ENCODE measurements at places on chromosomes 13 and 19. TPM values are rescaled to one million over a fixed set of nuclear protein-coding genes. Genes with fewer than 3 reads are reported as not detected.

- DNase-seq = peak; percentile 68
- H3K27ac ChIP-seq = peak overlapping the region; percentile 17
- no peaks in the 10 kb centered on the region for H3K4me1 ChIP-seq
- H3K27me3 ChIP-seq = no peaks in the 10 kb centered on the region
- no peak overlapping the region for H3K4me3 ChIP-seq
These were observed 22.8 kb upstream of the NDUFS7 start for GRCh38 chr19:1360818-1361461.

DNA sequence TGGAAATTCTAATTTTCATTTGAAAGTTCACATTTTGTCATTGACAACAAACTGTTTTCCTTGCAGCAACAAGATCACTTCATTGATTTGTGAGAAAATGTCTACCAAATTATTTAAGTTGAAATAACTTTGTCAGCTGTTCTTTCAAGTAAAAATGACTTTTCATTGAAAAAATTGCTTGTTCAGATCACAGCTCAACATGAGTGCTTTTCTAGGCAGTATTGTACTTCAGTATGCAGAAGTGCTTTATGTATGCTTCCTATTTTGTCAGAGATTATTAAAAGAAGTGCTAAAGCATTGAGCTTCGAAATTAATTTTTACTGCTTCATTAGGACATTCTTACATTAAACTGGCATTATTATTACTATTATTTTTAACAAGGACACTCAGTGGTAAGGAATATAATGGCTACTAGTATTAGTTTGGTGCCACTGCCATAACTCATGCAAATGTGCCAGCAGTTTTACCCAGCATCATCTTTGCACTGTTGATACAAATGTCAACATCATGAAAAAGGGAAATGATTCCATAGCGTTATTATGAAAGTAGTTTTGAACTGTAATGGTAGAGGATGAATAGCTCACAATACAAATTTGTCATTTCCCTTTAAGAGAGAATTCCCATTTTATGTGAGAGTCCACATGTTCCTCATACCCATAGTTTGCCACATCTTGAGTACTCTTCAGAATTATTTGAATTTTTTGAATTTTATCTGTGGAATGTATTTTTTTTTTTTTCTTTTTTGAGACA is 2.6 kb downstream of the BRCA2 start:
- no peak for DNase-seq
- no peak overlapping the region for H3K4me3 ChIP-seq
- H3K4me1 ChIP-seq = no peaks in the 10 kb centered on the region
- H3K36me3 ChIP-seq = no peaks in the 10 kb centered on the region
- H3K27me3 ChIP-seq = no peaks in the 10 kb centered on the region

GRCh38 chr13:25455146-25455545 is 83.4 kb downstream of the ATP8A2 start:
- no peak overlapping the region for H3K4me3 ChIP-seq
- no peaks in the 10 kb centered on the region for H3K36me3 ChIP-seq
- H3K27ac ChIP-seq = no peak overlapping the region
- no peaks in the 10 kb centered on the region for H3K4me1 ChIP-seq
- H3K27me3 ChIP-seq = no peaks in the 10 kb centered on the region

GRCh38 chr13:28100150-28101121 is at the start of gene FLT3:
Gene FLT3 (minus strand): TSS chr13:28100576. CDS start chr13:28100510, 66 bp downstream.
- H3K27me3 ChIP-seq = no peaks in the 10 kb centered on the region
- peak; percentile 53 for DNase-seq
- H3K36me3 ChIP-seq = no peaks in the 10 kb centered on the region

- no peak overlapping the region for H3K4me3 ChIP-seq
- no peaks in the 10 kb centered on the region for H3K27me3 ChIP-seq
- peak; percentile 37 for DNase-seq
- H3K4me1 ChIP-seq = no peaks in the 10 kb centered on the region
- H3K36me3 ChIP-seq = no peaks in the 10 kb centered on the region
These were observed 31.3 kb downstream of the TINCR start for GRCh38 chr19:5536337-5536894.

DNA sequence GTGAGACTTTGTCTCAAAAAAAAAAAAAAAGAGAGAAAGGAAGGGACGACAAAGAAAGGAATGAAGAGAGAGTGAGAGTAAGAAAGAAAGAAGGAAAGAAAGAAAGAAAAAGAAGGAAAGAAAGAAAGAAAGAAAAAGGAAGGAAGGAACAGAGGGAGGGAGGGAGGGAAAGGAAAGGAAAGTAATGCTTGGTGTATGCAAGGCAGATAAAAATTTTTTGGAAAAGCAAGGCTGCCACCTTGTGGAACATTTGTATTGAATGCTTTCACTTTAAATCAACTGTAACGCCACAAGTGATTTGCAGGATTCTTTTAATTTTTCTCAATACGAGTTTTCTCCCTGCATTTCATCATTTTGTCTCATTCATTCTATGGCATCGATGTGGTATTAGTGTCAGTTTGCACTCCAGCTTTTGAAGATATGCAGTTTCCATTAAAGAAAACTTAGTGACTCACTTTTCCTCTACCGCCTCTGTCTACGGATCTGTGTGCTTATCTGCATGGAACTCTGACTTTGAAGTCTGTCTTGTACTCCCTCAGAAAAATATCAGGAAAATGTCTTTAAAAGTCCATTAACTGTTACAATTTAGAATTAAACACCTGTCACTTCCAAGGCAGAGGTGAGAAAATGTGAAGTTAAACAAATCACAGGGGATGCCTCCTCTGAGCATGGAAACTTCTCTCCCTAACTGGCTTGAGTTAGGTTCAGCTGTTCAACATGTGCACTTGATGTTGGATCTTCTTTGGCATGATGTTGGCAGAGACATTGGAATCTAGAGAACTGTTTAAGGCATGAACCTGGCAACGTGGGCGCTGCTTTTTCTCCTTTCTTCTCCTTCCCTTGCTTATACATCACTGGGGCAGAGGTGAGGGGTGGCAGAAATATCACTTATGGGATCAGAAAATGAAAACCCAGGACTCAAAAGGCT is 20.0 kb upstream of the ZDHHC20 start:
- no peaks in the 10 kb centered on the region for H3K27me3 ChIP-seq
- no peak overlapping the region for H3K4me3 ChIP-seq
- peaks cover 5% of the 10 kb centered on the region for H3K4me1 ChIP-seq
- DNase-seq = peak; percentile 41

GRCh38 chr13:110554946-110555345 is 6.6 kb downstream of the RAB20 start:
- H3K27ac ChIP-seq = peak overlapping the region; percentile 61
- H3K4me3 ChIP-seq = no peak overlapping the region
- DNase-seq = no peak
- no peaks in the 10 kb centered on the region for H3K36me3 ChIP-seq
- peaks cover 71% of the 10 kb centered on the region for H3K4me1 ChIP-seq

DNA sequence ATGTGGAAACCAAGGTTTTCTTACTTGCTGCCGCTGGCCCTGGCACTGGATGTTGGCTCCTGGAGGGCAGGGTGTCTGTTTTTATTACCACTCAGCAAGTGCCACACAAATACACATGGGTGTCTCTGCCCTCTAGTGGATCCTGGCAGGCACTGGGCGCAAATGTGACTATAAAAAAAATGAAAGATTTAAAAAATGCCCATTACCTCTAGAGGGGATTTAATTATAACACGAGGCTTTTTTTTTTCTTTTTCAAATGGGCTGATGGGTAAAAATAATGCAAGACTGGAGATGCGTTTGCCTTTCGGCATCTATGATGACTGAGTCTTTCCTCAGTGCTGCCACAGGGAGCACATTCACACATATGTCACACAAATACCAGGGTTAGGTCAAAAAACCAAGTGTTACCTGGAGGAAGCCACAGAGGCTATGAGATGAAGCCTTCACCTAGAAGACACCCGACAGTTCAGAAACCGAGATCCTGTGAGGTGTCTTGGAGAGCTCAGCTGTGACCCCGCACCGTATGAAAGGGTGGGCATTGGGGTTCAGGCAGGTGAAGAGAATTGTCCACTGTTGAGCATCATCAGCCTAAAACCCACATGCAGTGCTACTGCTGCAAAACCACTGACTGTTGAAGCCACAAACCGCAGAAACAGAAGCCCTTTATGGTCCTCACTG is 25.7 kb downstream of the CHAMP1 start:
- no peak overlapping the region for H3K27ac ChIP-seq
- DNase-seq = peak; percentile 51
- H3K36me3 ChIP-seq = no peaks in the 10 kb centered on the region
- no peaks in the 10 kb centered on the region for H3K4me1 ChIP-seq

The SIPA1L3 gene
- 24.3 TPM for total RNA-seq

The TMEM143 gene
- 7.3 TPM for total RNA-seq

The BEST2 gene
- not detected for total RNA-seq

The ZFR2 gene
- 0.28 TPM for total RNA-seq

The SLC5A5 gene
- total RNA-seq = not detected

The ZNF135 gene
- 1.9 TPM for total RNA-seq
